Effector CD4-positive, alpha-beta T cell (primary cell): ENCODE measurements at places on chromosomes 2 and 18.

- DNase-seq, result no peak
Observed at GRCh38 chr2:73053316-73054114, 18.0 kb downstream of the SFXN5 start.

DNA sequence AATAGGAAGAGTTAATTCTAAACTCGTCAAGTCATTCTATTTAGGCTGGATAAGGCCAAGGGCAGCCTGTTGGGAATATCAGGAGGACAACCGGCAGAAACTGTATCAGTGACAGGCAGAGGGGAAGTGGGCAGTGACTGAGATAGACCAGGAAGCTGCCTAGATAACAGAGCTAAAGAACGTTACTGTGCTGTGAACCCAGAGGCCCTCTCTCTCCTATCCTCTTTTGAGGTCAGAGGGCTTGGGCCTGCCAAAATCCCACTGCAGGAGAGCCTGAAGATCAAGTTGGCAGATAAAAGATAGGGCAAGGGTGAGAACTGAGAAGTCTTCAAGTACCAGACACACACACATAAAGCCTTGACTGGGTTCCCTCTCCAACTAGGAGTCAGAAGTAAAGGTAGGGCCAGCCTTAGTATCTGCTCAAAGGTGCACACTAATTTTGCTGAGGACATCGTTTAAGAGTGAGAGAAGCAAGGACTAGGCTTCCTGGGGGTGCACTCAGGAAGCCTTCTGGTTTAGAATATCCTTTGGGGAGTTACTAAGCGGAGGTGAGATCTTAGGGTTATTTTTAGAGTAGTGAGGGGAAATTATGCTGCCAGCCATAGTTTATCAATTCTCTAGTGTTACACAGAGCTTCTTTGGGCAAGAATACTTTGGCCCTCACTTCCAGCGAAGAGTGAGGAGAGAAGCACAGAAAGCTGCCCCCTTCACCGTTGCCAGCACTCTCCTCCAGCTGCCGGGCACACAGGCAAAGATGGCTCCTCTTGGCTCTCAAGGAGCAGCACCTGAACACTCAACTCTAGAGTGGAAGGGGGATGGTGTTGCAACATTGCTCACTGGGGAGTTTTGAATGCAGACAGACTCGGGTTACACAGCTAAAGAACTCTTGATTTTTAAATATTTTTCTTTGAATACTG lies 9.8 kb downstream of the CAVIN2 start:
- DNase-seq, result no peak

- no peak for DNase-seq
Observed at GRCh38 chr18:79397830-79398761, 2.4 kb downstream of the NFATC1 start.

GRCh38 chr18:25614168-25614567 lies 262.2 kb upstream of the ZNF521 start:
- no peak for DNase-seq

DNA sequence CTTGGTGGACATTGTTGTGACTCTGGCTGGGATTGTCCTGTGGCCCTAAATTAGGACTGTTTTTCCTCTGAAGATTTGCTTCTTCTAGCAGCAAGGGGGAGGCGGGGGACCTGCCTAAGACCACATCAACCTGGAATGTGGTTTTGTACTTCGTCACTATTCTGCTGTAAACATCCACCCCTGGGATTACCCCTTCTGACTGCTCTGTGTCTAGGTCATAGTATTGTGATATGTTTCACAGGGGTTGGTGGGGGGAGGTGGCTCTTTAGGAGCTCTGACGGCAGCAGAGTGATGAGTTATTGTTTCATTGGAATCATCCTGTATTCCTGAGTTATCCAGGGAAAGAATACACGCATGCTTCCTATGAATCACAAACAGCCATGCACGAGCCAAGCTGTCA lies 226.4 kb upstream of the MYT1L start:
- DNase-seq, result no peak

- DNase-seq, result no peak
Observed at GRCh38 chr2:134139611-134140010, 114.3 kb upstream of the MGAT5 start.

GRCh38 chr18:34549367-34549766 lies 160.7 kb upstream of the DTNA start:
- no peak for DNase-seq

DNA sequence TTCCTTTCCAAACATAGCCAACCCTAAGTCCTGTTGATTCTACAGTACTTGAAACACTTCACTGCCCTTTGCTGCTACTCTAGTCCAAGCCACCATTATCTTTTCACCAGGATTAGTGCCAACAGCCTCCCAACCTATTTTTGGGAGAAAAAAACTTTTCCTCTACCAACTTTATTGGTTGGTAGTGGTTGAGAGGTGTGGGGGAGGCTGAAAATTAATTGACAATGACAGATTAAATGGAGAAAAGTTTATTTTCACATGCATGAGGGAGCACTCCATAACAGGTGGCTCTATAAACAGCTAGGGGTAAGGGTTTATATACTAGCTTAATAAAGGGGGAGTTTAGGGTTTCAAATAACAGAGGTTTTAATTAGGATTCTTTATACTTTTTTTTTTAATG lies 37.8 kb upstream of the ITPRID2 start:
- DNase-seq, result no peak

DNA sequence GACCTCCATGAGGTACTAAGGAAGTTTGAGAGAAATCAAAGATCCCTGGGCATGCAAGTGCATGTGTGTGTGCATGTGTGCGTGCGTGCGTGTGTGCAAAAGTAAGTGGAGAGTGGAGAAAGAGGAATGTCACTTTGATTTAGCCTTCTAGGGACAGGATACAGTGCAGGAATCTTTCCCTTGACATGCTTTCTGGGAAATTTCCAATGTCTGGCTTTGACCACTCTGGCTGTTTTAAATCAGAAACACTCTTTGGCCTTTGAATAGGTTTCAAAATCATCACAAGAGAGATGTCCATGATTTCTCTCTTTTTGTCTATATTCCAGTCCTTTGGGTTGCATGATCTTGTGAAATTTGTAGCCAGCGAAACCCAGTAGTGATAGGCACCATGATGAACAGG lies 162.0 kb downstream of the ALK start:
- DNase-seq, result no peak

GRCh38 chr2:73970850-73971471 lies 13.7 kb upstream of the TET3 start:
- DNase-seq, result peak; percentile 39

DNA sequence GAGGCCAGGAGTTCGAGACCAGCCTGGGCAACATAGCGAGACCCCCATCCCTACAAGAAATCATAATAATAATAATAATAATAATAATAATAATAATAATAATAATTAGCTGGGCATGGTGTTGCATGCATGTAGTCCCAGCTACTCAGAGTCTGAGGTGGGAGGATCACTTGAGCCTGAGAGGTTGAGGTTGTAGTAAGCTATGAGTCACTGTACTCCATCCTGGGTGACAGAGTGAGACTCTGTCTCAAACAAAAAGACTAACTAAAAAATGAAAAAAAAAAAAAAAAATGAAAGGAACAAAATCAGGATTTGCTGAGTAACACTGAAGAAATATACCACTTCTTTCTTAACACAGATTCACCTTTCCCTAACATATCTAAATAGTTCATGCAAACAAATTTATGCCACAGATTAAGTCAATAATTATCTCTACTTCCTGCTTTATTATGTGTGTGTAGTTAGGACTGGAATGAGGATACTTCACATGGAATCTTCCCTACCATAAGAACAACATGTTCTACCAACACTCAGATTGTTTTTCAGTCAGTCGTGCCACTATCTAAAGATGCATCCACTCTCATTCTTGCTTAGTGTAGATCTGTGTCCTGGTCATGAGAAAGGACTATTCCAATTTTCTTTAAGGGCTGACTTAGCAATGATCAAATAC lies 928.7 kb downstream of the SLC4A3 start:
- no peak for DNase-seq

- DNase-seq, result no peak
Observed at GRCh38 chr2:236826606-236827156, 257.1 kb downstream of the ACKR3 start.

GRCh38 chr2:26195040-26195984 lies 22.4 kb downstream of the GAREM2 start:
- DNase-seq, result no peak

- DNase-seq, result no peak
Observed at GRCh38 chr2:217936952-217937351, 65.8 kb downstream of the TNS1 start.

- DNase-seq, result no peak
Observed at GRCh38 chr2:85831735-85832134, 57.1 kb downstream of the ST3GAL5 start.

DNA sequence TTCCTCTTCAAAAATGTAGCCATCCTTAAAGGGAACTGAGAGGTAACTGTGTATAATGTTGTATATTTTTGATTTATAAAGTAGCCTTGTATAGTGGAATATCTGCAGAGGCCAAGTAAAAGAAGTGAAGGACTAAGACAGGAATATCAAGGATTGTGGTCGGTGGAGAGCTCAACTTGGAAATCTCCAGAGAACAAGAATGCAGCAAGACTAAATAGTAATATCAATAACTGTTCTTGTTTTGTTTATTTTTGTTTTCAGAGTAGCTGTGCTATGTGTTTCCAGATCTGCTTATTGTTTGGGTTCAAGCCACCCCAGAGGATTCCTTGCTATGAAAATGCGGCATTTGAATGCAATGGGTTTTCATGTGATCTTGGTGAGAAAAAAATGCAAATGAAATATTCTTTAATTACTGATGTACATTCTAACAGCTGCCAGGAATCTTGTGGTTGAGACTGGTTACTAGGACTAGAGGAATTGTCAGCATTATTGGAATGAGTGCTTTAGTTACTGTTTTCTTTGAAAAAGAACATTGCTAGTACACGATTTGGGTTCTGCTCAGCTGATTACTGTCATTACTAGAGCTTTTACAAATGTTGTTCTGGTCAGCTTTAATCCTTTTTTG lies 25.0 kb downstream of the FASTKD2 start:
- no peak for DNase-seq

DNA sequence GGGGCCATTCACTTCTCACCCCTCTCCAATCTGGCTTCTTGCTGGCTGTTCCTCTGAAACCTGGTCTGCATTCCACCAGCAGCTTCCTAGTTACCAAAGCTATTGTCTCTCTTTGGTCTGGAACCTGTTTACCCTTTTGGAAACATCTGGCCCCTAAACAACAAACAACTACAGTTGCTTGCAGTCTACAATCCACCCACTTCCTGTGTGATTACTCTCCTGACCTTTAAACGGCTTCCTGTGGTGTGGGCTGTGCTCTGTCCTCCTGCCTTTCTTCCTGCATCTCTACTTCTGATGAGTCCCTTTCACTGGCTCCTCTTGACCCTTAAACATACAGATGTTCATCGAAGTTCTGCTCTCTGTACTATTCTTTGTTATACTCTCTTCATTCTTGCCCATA lies 303.8 kb downstream of the TDRD15 start:
- DNase-seq, result no peak

GRCh38 chr2:85151026-85151425 lies 17.8 kb downstream of the TCF7L1 start:
- DNase-seq, result no peak

GRCh38 chr2:218262631-218263586 lies 2.1 kb downstream of the GPBAR1 start:
- no peak for DNase-seq
